ENCODE measurements at places on chromosomes 2 and 18.

DNA sequence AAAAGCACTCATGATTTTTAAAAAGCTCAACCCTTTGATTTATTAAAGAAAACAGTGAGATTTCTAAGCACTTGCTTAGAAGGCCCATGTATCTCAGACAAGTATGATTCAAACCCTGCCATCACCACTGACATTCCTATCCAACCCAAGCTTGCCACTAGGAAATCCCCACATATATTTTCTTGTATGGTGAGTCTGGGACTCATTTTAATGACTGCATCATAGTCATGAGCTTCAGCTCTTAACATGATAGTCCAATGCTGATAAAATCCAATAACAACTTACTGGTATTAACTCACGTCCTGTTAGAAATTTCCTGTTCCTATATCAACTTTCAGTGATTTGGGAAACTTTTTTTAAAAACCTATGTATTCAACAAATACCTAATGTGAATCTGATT lies 39.4 kb upstream of the NCKAP5 start:
- DNase-seq: no peak

GRCh38 chr18:58351776-58352175 lies 277.1 kb downstream of the ALPK2 start:
- DNase-seq: no peak

GRCh38 chr2:48790407-48791170 lies 35.1 kb upstream of the LHCGR start:
- no peak for DNase-seq

DNA sequence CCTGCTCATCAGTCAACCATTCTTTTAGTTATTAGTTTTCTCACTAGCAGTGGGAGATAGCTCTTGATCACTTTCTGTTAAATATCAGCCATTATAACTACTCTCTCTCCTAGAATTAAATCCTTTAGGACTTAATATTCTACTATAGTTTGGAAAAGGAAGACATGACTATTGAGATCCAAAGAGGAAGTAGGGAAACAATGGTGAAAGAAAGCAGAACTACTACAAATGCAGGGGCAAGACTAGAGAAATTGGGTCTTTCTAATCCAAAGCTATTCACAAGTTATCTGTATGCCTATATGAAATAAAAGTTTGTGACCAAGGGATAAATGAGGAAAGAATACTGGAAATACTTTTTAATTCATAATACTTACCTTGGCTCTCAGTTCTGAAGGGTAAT lies 65.1 kb downstream of the SRBD1 start:
- DNase-seq: no peak

DNA sequence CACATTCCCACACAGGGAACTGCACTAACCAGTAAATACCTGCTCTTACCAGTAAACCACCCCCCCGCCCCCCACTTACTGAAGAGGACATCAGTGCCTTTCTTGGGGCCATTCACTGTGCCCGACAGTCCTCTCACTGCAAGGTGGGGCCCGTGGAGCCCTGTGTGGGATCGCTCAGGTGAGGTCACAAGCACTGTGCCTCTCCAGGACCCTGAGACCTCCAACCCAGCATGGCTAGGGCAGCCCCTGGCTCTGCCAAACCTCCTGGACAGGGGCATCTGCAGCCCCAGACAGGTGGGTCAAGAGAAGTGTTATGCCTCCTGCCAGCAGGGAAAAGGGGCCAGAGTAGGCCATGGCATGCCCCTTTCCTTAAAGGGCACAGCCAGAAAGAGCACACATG lies 6.7 kb upstream of the NEURL3 start:
- DNase-seq: no peak

GRCh38 chr2:158994920-158995676 lies 26.7 kb downstream of the TANC1 start:
- peak; percentile 78 for DNase-seq

- no peak for DNase-seq
These were observed 27.7 kb upstream of the ACADL start for GRCh38 chr2:210252699-210253606.

- no peak for DNase-seq
These were observed 108.1 kb upstream of the SERPINE2 start for GRCh38 chr2:224147174-224147573.

DNA sequence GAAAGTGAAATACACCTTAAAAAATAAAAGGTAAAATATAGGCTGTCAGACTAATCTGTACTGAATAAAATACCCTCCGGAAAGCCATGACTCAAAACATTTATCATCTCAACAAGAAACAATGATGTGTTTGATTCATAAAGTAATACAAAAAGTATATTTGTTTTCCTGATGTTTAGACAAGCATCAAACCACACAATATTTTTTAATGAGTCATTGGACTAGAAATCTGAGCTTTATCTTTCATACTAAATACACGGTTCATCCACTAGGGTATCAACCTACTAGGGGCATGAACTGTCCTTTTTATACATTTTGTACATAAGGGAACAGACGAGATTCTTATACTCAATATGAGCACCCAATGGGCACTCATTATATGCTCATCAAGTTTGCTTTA lies 31.3 kb downstream of the CD226 start:
- DNase-seq: no peak

DNA sequence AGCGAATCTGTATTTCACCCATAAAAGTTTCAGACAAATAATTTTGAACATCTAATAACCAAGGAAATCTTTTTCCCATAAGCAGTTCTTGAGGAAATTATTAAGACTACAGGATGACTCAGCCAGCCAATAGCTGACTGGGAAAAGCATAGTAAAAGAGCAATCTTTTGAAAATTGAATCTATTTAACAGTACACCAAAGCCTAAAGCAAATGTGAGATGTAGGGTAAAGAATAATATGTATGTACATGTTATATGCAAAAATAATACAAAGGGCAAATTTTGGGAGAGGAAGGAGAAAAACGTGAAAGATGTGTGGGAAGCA lies 12.6 kb upstream of the KDSR start:
- no peak for DNase-seq

GRCh38 chr2:128686497-128686859 lies 367.8 kb upstream of the HS6ST1 start:
- DNase-seq: peak; percentile 10

DNA sequence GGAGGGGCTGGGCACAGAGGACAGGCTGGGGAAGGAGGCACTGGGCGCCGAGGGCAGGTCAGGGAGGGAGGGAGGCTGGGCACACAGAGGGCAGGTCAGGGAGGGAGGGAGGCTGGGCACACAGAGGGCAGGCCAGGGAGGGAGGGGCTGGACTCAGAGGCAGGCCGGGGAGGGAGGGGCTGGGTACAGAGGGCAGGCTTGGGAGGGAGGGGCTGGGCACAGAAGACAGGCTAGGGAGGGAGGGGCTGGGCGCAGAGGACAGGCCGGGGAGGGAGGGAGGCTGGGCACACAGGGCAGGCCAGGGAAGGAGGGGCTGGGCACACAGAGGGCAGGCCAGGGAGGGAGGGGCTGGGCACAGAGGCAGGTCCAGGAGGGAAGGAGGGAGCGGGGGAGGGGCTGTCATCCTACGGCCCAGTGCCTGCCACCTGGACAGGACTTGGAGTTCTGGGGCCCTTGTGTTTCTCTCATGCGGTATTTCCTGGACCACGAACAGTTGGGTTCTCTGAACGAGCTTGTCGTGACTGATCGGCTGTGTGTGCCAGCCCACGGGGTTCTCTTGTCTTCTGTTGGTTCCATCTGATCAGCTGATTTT lies 46.7 kb upstream of the KCNG2 start:
- DNase-seq: no peak

DNA sequence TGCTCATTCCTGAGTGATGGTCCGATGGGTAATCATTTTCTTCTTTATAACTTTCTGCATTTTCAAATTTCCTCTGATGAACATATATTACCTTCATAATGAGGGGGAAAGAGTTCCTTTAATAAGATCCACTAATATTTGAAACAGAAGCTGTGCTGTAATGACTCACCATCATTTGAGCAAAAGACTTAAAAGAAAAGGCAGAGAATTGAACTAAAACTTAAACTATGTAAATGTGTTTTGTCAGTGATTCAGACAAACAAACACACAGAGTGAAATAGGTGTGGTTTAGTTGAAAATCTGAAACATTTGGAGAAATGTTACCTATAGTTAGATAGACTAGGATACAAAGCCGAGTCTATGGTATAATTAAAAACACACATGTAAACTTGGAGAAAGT lies 209.6 kb downstream of the STK39 start:
- DNase-seq: no peak

- no peak for DNase-seq
These were observed 40.9 kb upstream of the ALKAL2 start for GRCh38 chr2:328761-329160.

- no peak for DNase-seq
These were observed 20.9 kb upstream of the SETBP1 start for GRCh38 chr18:44659771-44660170.

- DNase-seq: no peak
These were observed 446 bp upstream of the RHBDD1 start for GRCh38 chr2:226835420-226835795.

DNA sequence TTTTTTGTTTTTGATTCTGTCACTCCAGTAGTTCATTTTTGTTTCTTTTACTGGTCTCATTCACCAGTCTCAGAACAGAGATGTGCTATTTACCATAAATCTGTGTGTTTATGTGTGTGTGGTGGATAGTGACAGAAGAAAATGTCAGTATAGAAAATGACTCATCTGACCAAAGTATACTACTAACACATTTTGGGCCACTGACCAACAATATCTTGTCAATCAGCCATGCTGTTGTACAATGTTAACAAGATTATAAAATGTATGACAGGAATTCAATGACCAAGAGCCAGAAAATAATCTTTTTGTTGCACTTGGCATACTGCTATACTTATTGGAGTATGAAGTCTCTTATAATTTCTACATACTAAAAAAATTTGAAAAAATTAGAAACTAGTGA lies 1081.4 kb upstream of the NRXN1 start:
- DNase-seq: no peak

DNA sequence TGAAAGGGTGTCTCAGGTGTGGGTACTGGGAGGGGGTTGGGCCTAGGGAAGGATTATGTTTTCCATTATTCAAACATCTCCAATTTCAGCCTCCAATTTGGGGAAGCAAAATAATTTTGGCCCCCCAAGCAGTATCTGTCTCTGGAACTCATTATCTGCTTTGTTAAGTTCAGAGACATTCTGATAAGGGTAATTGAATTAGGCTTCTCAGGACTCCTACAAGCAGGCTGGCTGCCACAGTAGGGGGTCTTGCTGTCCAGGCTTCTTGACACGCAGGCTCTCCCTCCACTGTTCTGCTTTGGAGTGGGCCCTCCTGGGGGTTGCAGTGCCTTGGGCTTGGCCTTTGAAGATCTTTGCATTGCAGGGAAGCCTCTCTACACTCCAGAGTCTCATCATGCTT lies 108.1 kb upstream of the SIX2 start:
- DNase-seq: no peak

- DNase-seq: no peak
These were observed 12.5 kb downstream of the SOS1 start for GRCh38 chr2:39108377-39108776.

DNA sequence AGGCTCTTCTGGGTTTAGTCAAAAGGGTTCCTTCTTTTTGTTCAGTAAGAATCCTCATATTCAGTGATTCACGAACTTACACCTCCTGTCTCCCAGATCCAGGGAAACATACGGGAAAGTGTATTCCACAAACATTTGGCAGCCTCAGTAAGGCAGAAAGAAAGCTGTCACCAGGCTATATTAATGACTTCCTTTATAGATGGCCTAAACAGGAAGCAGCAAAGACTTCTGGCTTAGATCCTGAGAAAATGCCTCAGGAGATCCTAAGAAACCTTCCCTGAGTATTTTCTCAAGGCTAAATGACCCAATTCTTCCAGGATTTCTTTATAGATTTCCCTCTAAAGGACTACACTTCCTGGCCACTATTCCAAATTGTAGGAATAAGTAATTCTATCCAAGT lies 1995.5 kb upstream of the CELF4 start:
- no peak for DNase-seq

GRCh38 chr18:24544949-24545348 lies 84.5 kb downstream of the HRH4 start:
- DNase-seq: no peak

- no peak for DNase-seq
These were observed 259.1 kb downstream of the GALNT13 start for GRCh38 chr2:154130821-154131220.

- DNase-seq: no peak
These were observed 22.1 kb upstream of the CCDC150 start for GRCh38 chr2:196617430-196617829.

- no peak for DNase-seq
These were observed 43.9 kb upstream of the PLEKHM3 start for GRCh38 chr2:208069186-208069585.

- no peak for DNase-seq
These were observed 303.7 kb downstream of the SS18 start for GRCh38 chr18:25786758-25787157.

- no peak for DNase-seq
These were observed 491.6 kb downstream of the RIT2 start for GRCh38 chr18:42623935-42624334.

- DNase-seq: peak; percentile 62
These were observed 123.1 kb downstream of the OSR1 start for GRCh38 chr2:19235308-19235707.

- DNase-seq: no peak
These were observed 79.8 kb downstream of the CCDC150 start for GRCh38 chr2:196719110-196719872.

GRCh38 chr2:239253701-239254436 lies 147.0 kb downstream of the HDAC4 start:
- no peak for DNase-seq

GRCh38 chr2:903223-903900 lies 47.3 kb upstream of the SNTG2 start:
- peak; percentile 9 for DNase-seq

- DNase-seq: peak; percentile 93
These were observed 225.0 kb upstream of the NT5C1B start for GRCh38 chr2:18814387-18814786.

DNA sequence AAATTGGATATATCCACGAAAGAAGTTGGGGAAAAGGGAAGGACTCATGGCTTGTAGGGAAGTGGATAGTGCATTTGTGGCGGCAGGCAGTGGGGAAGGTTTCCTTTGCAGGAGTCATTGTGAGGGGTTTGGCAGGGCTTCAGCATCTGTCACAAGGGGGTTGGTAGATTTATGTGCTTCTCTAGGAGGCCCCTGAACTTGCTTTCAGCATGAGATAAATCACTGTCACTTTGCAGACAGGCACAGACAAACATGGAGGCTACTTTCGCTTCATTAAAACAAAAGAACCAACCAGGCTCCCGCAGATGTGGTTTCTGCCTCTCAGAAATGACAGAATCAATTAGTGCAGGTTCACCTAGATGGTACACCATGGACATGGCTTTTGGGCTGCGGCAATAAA lies 340.7 kb downstream of the TGIF1 start:
- DNase-seq: peak; percentile 62

GRCh38 chr2:128537646-128538045 lies 219.0 kb upstream of the HS6ST1 start:
- DNase-seq: no peak

DNA sequence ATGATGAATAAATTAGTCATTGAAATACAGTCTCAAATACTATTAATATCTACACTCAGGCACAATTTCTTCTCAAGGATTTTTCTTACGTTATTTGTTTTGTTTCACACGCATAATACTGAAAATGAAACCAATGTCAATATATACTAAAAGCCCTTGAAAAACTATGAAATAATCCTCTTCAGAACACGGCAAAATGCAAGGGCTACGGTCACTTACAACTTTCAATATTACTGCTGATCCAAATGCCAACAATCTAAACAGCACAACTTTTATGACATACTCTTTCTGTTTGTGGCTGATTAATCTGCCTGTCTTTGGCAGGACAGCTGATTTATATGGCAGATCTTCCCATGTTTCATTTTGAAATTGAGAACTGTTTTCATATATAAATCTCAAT lies 68.3 kb downstream of the LRPPRC start:
- no peak for DNase-seq

GRCh38 chr2:121071034-121071504 lies 213.9 kb downstream of the TFCP2L1 start:
- DNase-seq: peak; percentile 66

GRCh38 chr2:11615209-11615608 lies 54.8 kb downstream of the NTSR2 start:
- no peak for DNase-seq
